Brain microvascular endothelial cell (primary cell): ENCODE measurements at places on chromosomes 5 and 9.

- DNase-seq, result no peak
These were observed 18.9 kb downstream of the CSF1R start for GRCh38 chr5:150067405-150067960.

DNA sequence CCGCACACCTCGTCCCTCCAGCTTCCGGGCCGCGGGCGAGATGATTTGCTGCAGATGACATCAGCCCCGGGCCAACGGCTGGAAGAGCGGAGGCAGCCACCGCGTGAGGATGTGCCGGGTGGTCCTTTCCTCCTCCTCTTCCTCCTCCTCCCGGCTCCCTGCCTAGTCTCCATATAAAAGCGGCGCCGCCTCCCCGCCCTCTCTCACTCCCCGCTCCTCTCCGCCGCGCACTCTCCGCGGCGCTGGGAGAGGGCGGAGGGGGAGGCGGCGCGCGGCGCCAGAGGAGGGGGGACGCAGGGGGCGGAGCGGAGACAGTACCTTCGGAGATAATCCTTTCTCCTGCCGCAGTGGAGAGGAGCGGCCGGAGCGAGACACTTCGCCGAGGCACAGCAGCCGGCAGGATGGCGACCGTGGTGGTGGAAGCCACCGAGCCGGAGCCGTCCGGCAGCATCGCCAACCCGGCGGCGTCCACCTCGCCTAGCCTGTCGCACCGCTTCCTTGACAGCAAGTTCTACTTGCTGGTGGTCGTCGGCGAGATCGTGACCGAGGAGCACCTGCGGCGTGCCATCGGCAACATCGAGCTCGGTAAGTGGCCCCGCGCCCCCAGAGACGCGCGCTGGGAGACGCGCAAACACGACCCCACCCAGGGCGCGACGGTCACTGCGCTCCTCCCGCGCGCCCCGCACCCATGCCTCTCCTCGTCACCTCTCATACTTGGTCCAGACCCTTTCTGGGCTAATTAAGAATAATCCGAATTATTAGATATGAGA is at the start of gene MAP1B:
Gene MAP1B, plus strand, starts transcription at position 345 of the 770 bp plus-strand sequence. Its CDS starts 57 bp downstream, at position 402.
- peak; percentile 45 for DNase-seq

- DNase-seq, result peak; percentile 4
These were observed 48.0 kb upstream of the LRRC19 start for GRCh38 chr9:27053369-27054022.

GRCh38 chr9:87083986-87084385 is 136.7 kb upstream of the GAS1 start:
- no peak for DNase-seq

GRCh38 chr9:136643596-136644342 is 18.9 kb upstream of the EGFL7 start:
- DNase-seq, result no peak

DNA sequence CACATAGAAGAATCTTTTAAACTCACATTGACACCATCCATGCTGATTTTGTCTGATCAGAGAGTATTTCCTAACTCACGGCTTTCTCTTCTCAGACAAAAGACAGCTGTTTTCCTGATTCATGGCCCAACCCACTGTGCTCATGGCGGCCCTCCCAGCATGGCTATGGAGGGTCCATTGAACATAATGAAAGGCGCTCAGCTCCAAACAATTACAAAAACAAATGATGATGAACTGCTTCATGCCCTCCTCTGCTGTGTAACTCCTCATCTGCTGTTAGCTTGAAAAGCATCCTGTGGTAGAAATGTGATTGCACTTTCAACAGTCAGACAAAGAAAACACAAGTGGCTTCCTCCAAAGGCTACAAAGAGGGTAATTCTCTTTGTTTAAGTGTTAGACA is 673.8 kb downstream of the PRELID2 start:
- no peak for DNase-seq

GRCh38 chr9:137550231-137550621 is at the start of gene PNPLA7:
TSS of gene PNPLA7 (minus strand) at chr9:137550402. CDS start at chr9:137550197, 205 bp downstream.
- DNase-seq, result peak; percentile 49

GRCh38 chr9:114237247-114237646 is 81.9 kb downstream of the COL27A1 start:
- no peak for DNase-seq

DNA sequence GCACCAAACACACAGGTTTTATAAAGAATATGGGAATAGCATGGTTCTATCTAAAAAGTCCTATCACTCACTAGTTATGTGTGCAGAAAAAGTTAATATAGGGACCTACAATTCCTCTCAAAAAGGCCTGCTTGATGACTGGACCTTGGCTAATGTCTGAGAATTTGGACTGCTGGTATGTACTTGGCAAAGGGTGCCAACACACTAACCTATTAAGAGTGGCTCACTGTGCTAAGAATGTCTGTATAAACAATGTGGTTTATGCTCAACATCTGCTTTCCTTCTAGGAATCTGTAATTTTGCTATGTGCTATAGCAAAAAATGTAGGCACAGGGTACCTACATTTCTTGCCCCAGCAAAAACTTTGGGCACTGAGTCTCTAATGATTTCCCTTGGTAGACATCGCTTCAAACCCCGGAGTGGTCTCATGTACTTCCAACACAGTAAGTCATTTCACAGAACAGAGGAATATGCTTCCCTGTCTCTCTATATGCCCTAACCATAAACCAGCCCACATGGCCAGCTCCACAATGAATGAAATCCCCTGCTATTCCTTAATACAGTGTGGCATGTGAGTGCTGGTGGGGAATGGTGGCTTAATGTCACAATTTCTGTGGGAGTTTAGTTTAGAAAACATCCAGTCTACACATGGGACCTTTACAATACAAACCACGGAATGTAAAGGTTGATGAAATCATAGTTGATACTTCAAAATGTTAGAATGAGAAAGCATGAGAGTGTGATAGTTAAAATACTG is 101.7 kb downstream of the UBAP2 start:
- DNase-seq, result peak; percentile 91

DNA sequence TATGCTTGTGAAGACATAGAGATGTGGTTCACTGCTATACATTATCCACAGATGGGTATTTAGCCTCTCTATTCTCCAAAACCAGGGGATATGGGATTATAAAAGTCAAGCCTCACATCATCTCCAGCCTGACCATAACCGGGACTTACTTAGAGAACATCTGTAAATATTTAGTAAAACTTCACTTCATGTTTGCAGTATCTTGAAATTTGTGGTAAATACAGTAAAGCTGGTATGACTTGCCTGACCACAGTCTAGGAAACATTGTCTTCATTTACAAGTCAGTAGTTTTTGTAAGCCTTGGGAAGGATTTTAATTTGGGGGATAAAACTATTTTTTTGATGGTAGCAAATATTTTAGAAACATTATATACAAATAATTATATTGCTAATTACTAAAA is 64.2 kb downstream of the MAST4 start:
- no peak for DNase-seq

GRCh38 chr5:169089343-169089742 is 211.6 kb downstream of the SLIT3 start:
- no peak for DNase-seq

DNA sequence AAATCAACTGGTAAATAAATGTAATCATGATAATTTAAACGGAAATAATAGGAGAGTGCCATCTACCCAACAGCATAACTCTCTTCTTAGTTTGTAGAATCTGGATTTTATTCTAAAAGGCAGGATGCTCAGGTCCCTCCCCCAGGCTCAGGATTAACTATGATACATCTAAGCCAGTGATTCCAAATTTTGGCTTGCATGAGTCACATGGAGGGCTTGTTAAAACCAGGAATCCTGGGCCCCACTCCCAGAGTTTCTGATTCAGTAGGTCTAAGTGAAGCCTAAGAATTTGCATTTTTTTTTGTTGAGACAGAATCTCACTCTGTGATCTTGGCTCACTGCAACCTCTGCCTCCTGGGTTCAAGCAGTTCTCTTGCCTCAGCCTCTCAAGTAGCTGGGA is 62.3 kb upstream of the ZFR start:
- no peak for DNase-seq

- no peak for DNase-seq
These were observed 25.8 kb downstream of the NOTCH1 start for GRCh38 chr9:136520053-136520540.

GRCh38 chr9:121194730-121195129 is 6.9 kb downstream of the RAB14 start:
- no peak for DNase-seq

- DNase-seq, result no peak
These were observed 56.2 kb upstream of the CKS2 start for GRCh38 chr9:89254773-89255125.

GRCh38 chr5:173823721-173824567 is 64.2 kb upstream of the CPEB4 start:
- DNase-seq, result peak; percentile 78

GRCh38 chr5:64874753-64875152 is 106.0 kb downstream of the CWC27 start:
- no peak for DNase-seq

DNA sequence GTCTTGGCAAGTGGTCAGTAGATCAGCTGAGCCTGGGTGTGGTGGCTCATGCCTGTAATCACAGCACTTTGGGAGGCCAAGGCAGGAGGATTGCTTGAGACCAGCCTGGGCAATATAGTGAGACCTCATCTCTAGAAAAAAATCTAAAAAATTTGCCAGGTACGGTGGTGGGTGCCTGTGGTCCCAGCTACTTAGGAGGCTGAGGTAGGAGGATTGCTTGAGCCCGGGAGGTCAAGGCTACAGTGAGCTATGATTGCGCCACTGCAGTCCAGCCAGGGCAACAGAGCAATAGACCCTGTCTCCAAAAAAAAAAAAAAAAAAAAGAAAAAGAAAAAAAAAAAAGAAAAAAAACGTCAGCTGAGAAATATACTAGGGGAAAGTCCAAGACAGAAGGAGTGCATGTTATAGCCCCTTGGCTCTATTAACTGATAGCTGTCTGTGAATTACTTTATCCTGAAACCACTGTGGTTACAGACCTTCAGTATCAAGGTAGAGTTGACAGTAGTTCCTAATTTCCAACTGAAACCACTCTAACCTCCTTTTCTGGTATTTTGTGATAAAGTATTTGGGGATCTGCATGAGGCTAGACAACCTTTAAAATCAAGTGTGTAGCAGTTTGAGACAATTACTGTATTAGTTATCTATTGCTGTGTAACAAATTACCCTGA is 2.3 kb upstream of the INIP start:
- no peak for DNase-seq
